ENCODE measurements at places on chromosomes 2 and 18.
A peak's percentile ranks its signal among the peaks of the same experiment; 100 is the strongest.

GRCh38 chr2:143629340-143629739 is 500.1 kb downstream of the ARHGAP15 start:
- DNase-seq = no peak

DNA sequence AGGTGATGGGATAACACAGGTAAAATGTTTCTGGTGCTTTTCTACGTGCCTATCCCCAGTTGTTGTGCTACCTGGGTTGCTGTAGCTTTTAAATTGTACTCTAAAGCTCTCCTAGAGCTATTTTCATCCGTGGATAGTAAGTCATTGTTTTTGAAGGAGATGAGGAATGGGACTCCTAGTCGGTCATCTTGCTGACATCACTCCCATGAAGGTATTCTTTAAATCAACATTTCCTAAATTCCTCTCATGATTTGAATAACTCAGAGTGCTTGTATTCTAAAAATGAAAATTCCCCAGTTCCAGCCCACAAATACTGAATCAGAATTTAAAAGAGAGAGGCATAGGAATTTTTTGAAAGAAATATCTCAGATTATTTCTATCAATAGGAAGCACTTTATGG is 44.3 kb downstream of the CCDC148 start:
- no peak for DNase-seq

DNA sequence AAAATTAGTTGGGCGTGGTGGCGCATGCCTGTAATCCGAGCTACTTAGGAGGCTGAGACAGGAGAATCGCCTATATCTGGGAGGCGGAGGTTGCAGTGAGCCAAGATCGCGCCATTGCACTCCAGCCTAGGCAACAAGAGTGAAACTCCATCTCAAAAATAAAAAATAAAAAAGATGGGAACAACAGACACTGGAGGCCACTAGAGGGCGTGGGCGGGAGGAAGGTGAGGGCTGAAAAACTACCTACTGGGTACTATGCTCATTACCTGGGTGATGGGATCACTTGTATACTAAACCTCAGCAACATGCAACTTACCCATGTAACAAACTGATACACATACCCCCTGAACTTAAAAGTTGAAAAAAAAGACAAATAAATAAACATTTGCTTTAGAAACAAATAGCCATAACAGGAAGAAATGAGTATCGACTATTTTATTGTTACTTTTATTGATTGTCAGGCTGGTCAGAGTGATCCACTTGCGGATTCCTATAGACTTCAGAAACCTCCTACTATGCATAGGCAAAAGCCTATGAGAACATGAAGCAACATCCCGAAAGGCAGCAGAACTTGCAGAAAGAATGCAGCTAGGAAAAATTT is 61.0 kb downstream of the TMEM163 start:
- DNase-seq = no peak

GRCh38 chr2:105557021-105557920 is 158.4 kb upstream of the FHL2 start:
- peak; percentile 8 for DNase-seq

DNA sequence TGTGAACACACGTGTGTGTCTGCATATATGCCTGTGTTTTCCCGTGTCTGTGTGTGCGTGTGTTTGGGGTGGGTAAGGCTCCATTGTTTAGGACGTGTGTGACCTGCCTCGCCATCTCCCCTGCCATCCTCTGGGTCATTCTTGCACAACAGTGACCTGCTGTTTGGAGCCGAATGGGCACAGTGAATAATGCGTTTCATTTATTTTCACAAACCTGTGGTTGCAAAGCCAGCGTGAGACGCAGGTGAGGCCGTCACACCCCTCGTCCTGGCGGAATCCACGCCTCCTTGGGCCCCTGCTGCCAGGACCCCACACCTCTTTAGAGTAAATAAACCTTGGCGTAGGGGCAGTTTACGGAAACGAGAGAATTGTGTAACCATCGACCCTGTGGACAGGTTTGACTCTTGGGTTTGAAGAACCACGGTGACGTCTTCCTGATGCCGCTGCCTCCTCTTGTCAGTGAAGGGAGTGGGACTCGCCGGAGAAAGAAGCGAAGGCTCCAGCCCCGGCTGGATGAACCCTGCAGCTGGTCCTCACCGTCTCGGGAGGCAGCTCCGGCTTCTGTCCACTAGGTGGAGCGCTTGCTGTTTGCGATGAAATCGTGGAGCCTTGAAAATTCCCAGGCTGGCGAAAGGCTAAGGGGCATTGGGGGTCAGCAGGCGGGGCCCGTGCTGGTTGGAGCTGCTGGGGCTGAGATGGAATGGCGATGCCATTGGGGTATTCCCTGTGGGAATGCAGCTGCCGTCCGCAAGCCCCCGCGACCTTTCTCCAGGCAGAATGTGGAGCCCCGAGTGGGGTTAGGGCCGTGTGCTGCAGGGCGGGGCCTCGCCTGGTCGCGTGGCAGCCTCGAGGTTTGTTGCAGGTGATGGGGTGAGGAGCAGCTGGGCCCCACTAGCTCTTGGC is 81.1 kb downstream of the RTP5 start:
- peak; percentile 32 for DNase-seq

- DNase-seq = no peak
Measured at GRCh38 chr2:26767129-26767528, 3.0 kb downstream of the SLC35F6 start.

- DNase-seq = no peak
Measured at GRCh38 chr2:189066037-189066436, 91.9 kb downstream of the COL3A1 start.

- DNase-seq = no peak
Measured at GRCh38 chr2:123468071-123468470, 557.0 kb upstream of the CNTNAP5 start.

DNA sequence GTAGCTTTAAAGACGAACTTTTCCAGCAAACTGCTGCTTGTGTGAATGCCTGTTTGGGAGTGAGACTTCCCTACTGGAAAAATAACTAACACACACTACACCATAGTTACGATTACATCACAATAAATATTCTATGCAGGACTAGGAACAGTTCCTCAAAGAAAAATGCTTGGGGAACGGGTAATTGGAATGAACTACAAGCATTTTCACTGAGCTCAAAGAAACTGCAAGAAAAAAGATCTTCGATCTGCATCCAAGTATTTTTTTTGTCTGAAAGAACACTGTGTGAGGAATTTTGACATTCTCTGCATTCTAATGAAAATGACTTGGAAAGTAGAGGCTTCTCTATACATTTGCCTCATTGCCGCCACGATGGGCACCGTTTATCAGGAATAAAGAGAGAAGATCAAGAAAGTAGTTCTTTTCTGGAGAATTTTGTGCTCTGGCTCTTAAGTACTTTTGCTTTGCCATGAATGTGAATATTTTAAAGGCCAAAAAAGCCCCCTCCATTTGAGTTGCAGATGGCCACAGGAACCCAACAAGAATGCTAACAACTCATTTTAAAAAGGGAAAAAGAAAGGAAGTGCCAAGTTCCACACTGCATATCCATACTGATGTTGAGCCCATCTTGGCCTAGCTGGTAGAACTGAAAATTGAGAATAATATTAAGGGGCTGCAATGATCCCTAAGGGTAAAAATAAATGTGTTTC is 13.6 kb downstream of the LYPD1 start:
- DNase-seq = no peak

GRCh38 chr2:6524691-6525474 is 340.8 kb downstream of the CMPK2 start:
- DNase-seq = no peak

DNA sequence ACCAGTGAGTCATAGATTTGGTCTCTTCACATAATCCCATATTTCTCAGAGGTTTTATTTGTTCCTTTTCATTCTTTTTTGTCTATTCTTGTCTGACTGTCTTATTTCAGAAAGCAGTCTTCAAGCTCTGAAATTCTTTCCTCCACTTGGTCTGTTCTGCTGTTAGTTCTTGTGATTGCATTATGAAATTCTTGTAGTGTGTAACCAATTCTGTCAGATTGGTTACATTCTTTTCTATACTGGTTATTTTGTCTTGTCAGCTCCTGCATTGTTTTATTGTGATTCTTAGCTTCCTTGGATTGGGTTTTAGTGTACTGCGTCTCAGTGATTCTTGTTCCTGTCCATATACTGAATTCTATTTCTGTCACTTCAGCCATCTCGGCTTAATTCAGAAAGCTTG is 18.6 kb downstream of the EHBP1 start:
- DNase-seq = no peak

- DNase-seq = no peak
Measured at GRCh38 chr18:33583901-33584300, 5.9 kb downstream of the ASXL3 start.

GRCh38 chr2:8442833-8443486 is 238.9 kb upstream of the ID2 start:
- DNase-seq = no peak

DNA sequence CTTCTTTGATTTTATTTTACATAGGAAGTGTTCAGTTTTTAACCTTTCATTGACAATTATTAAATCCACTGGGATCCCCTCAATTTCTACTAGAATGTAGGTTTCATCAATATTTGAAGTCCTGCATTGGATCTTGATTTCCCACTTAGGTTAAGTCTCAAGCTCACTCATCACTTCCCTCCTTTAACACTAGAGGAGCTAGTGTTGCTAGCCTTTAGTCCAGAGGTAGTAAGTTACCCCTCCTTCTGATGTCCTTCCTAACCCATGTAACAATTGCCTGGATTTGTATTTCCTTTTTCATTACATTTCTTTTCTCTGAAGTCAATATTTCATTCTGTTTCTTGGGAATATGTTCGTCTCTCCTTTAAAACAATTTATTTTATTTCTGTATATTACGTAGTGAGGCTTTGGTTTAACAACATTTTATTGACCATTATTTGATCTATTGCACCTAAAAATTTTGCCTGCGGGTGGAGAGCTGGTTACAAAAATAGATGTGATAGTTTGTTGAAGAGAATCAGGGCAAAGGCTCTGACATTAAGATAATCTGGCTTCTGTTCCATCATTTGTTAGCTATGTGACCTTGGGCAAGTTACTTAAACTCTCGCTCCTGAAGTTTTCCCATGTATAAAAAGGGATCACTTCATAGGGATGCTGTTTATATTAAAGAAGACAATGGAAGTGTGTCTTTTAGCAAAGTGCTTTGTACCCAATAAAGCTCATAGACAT is 833.0 kb downstream of the SLC4A3 start:
- DNase-seq = no peak

DNA sequence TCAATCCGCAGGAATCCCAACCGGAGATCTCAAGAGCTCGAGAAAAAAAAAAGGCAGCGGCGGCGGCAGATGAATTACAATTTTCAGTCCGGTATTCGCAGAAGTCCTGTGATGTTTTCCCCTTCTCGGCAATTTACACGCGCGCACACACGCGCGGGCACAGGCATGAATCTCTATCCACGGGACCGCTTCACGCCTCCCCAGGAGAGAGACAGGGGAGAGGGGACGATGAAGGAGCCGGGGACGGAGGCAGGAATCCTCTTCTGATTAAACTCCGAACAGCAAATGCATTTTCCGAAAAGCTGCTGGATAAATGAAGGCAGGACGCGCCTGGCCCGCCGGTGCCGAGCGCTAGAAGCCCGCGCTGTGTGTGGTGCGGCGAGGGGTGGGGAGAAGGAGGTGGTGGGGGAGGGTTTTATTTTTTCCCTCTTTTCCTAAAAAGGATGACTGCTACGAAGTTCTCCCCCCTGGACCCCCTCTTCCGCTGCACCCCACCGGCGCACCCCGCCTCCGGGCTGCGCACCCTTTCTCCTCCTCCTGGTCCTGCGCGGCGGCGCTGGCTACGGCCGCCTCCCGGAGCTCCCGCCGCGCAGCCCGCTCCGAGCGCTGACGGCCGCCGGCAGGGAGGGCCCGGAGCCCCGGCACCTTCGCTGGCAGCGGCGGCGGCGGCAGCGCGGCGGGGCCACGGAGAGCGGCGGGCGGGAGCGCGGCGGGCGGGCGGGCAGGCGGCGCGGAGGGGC is at the start of gene BCL2:
TSS of gene BCL2 (minus strand) at position 387 of the 740 bp plus-strand sequence.
- no peak for DNase-seq

DNA sequence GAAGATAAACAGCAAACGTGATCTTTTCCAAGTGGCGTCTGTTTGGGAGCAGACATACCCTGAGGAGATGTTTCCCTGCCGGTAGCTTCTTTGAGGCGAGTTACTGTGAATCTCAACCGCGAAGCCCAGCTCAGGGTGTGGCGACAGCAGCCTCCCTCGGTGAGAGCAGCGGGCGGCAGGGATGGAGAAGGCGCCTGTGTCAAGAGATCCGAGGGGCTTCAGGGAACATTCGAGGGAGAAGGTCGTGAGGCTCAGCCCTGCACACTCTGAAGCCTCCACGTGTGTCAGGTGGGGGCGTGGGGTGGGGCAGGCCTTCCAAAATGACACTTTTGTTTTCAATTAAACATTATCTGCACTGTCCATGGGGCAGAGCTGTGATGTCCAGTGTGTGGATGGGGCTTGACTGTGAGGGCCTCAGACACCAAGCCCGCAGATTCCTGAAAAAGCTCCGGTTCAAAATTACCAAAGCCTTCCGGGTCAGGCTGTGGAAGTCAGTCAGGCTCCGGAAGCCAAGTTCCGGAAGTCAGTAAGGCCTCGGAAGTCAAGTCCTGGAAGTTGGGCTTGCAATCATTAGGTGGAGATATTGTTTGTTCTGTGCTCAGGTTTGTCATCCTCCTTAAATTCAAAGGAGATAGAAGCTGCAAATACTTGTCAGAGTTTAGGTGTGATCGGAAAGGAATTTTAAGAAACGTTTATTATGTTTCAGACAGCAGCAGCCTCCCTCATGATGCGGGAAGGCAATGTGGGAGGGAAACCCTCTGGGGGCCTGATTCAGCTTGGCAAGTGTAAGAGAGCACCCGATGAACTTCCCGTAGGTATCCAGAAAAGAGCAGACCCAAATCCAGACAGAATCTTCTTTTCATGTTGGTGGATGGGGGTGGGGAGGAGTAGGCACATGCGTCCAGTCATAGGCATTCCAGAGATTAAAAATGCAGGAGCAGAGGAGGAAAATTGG is 20.7 kb downstream of the SMIM21 start:
- DNase-seq = no peak

DNA sequence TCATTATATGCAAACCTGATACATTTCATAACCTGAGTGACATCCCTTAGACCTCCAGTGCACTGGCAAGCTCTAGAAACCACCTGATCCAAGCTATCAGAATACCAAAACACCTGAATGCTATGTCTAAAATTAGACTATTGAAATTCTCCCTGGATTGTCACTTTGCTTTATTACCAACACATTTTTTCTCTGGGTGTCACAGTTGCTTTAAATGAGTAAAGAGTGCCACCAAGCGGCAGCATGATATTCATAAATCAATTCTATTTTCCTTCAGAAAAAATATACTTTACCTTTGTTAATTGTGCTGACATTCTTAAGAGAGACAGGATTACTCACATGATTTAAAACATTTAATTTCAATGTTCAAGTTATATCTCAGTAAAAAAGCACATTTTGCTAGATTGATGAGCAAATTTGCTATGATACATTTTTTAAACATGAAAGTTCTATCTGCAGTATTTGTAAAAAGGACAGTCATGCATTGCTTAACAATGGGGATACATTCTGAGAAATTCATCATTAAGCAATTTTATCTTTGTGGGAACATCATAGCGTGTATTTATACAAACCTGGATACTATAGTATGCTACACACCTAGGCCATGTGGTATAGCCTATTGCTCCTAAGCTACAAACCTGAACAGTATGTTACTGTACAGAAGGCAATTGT is 338.4 kb upstream of the SLC39A10 start:
- DNase-seq = peak; percentile 63

DNA sequence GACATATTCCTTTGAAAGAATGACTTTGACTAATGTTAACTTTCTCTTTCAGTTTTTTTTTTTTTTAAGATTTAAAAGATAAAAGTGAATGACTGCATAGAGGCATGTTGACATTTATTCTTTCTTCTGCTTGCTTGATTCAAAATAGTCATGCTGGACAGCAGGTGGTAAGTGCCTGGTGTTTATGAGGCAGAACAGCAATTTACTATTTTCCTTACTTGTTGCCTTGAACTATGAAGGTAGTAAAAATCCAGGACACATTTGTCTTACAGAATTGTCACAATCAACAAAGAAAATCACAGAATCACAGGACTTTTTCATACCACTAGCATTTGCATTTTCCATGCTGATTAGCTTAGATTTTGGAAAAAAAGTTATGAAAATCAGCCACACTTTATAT is 388.3 kb downstream of the CTNNA2 start:
- no peak for DNase-seq
